MV-4-11 (cell line): ENCODE measurements at places on chromosomes 12 and 14.

DNA sequence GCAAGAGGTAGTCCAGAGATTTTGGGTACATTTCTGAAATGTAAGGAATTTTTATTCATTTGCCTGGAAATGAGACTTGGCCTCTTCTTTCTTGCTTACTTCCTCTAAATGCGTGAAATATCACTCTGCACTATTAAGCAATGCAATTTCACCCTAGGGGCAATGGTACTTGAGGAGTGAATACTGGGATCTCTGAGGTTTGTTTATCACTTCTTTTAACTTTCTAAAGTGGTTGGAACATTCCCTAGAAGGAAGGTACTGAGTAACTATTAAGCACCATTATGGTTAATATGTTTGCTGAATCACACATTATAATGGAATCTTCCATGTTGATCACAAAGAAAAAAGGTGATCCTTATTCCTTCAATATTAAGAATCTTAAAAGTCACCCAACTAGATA, 120.9 kb upstream of the CAND1 start:
- DNase-seq, result no peak

GRCh38 chr14:89227496-89227836, 189.6 kb downstream of the FOXN3 start:
- no peak for DNase-seq

- no peak for DNase-seq
Measured at GRCh38 chr12:39010406-39010805, 105.0 kb upstream of the CPNE8 start.

DNA sequence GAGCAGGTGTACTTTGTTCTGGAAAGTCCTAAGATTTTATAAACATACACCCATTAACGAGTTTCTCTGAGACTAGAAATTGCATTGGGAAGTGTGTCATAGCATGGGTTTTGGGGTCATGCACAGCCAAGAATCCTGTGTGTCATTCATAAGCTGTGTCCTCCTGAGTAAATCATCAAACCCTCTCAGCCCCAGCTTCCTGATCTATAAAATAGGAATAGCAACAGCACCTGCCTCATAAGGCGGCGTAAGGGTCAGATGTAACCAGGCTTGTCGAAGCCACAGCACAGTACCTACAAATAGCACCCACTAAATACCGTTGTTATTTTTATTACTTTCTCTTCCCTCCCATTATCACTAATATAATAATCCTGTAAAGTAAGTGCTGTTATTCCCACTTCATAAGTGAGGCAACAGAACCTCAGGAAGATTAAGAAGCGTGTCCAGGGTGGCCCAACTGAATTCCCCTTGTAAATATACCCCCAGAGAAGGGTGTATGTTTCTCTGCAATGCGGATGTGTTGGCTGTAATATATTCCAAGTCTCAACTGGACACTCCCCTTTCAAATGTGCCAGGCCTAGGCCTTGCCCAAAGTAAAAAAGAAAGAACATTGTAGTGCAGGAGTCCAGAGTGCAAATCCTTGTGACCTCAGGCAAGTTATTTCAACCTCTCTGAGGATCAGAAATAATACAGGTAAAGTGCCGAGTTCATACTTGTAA, 188.3 kb upstream of the BCL2L14 start:
- DNase-seq, result no peak

DNA sequence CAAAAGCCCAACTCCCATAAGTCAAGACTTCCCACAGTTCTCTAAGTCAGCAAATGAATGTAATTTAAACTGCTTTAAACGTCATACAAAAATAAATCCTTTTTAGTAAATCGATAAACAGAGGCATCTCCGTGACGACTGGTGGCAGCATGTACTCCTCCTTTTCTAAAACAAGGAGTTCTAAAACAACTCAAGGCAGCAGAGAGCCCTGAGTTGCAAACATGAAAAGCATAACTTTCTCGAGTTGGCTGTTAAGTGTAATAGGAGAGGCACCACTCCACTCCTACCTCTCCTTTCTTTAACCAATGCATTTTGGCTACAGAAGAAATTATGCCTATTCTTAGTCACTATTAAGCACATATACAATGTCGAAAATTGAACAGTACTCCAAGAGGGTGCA, 22.0 kb downstream of the LTBR start:
- DNase-seq, result no peak

- no peak for DNase-seq
Measured at GRCh38 chr12:88725592-88726143, 145.4 kb upstream of the KITLG start.

DNA sequence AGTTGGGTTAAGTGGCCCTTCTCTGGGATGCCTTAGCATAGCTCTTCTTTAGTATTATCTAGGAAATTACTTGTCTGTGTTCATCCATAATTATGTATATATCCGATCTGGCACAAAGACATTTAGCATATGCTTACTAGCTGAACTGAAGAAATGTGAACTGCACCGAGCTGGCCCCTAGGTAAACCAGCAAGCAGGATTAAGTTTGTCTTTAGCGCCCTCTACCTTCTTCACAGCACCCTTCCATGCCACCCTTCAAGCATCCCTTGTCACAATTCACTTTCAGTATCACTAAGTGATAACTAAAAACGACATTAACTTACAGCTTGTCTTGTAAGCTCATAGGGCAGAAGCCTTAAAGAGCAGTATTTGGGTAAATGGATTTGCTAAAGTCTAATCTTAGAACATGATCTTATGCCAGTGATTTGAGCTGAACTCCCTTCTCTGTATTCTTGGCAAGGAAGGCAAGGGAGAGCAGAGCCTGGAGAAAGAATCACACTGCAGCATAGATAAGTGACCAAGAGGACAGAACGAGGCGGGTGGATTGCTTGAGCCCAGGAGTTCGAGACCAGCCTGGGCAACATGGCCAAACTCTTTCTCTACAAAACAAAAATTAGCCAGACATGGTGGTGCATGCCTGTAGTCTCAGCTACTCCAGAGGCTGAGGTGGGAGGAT, 2.6 kb upstream of the HAL start:
- peak; percentile 83 for DNase-seq

GRCh38 chr12:65941388-65941787, 117.1 kb downstream of the HMGA2 start:
- DNase-seq, result no peak

DNA sequence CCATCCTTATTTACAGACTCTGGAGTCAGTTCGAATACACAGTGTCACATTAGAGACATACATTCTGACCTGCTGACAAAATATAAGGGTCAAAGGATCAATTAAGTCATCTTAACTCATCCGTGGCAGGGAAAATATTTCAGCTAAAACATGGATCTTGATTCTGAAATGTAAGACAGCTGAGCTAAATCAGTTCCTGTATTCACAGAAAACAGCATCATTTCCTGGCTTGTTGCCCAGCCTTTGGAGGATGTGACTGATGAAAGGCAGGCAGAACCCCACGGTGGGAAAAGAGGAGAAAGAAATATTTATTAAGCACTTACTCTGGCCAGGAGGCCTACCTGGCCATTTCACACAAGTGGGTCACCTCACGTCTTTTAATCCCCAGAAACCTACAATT, 101.9 kb downstream of the GAS2L3 start:
- DNase-seq, result peak; percentile 26

DNA sequence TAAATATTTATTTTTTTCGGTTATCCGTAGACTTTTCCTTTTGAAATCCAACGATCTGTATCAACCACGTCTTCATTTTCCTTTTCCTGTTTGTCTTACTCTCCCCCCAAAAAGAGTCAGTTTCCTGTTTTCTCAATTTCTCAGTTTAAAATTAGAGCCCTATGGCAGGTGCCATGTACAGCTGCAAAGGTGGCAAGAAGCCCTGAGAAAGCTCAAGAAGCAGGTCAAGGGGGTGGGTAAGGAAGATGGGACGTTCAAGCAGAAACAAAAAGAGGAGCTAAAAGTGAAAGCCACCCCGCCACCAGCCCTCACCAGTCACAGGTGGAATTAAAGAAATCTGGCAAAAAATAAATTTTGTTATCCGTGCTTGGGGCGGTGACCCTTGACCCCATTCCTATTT, 26.7 kb downstream of the SLC35E3 start:
- DNase-seq, result no peak

DNA sequence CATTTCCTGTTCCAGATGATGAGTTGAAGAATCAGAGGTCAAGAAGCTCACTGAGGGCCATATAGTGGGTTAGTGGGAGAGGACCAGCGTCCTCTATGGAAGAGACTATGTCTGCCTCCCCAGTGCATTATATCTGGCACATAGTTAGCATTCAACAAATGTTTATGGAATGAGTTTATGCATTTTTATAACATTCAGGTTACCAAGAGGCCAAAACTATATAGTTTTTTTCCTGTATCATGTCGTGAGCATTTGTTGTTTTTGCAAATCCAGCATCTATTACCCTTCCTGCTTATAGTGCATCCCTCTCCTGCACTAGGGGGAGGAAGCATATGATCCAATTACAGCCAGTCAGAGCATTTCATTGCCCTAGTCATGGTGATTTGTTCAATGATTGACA, 60.6 kb downstream of the SUDS3 start:
- DNase-seq, result no peak

DNA sequence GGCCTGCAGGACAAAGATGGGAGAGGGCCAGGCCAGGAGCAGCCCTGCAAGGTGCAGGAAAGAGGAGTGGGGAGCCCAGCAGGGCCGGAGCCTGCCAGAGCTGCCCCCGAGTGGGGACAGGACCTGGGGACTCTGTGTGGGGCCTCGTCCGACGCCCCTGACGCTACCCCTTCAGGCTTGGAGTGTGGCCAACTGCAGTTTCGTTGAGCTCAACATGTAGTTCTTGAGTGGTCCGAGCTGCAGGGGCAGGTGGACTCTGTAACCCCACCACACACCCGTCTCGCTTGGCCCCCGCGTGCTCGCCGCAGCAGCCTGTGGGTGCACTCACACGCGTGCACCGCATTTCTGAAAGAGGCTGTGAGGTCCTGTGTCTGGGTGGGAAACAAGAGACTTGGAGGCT, 2.0 kb downstream of the ASPG start:
- no peak for DNase-seq

DNA sequence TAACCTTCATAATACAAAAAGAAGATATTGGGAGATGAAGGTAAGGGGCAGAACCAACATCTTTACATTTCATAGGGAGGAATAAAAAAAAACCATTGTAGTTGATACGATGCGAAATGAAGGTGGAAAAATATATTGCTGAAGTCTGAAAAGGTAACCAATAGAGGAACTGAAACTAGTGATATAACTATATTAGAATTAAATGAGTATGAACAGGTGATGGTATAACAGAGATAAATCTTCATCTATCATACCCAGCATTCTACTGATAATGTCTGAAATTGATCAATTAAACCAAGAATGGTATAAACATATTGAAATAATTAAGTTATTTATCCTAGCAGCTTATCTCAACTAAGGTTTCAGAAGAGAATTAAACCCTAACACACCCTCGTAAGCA, 332.1 kb downstream of the NELL2 start:
- DNase-seq, result no peak

DNA sequence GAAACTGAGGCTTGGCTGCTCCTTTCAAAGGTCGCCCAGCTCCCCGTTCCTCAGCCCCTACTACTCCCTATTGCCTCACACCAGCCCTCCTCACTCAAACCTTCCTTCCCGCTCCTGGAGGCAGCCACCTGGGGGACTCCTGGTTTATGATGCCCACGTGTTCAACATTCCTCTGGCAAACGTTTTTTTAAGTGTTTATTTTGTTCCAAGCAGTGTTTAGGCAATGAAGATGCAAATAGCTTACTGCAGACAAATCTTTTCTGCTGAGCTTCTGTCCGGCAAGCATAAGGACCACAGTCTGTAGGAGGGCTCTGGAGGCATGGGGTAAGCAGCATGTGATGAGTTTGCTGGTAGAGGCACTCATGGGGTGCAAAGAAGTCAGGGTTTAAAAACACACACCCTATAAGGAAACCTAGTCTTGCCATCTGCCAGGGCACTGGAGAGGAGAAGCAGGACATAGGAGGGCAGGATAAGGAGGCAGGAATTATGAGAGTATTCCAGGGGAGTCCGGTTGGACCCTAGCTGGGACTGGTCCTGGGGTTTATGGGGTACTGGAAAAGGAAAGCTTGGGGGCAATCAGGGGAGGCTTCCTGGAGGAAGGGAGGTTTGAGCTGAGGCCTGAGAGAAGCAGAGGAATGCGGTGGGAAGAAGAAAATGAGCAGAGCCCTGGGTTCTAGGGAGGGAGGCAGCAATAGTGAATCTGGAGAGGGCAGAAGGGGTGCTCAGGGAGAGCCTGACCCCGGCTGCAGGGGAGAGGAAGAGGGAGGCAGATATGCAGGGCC, 123.3 kb downstream of the NCOR2 start:
- no peak for DNase-seq

GRCh38 chr12:75984577-75985182, 46.9 kb downstream of the PHLDA1 start:
- no peak for DNase-seq

GRCh38 chr14:30016002-30016401, 88.4 kb upstream of the PRKD1 start:
- DNase-seq, result no peak

GRCh38 chr12:88309546-88309945, 167.4 kb downstream of the TMTC3 start:
- DNase-seq, result no peak

DNA sequence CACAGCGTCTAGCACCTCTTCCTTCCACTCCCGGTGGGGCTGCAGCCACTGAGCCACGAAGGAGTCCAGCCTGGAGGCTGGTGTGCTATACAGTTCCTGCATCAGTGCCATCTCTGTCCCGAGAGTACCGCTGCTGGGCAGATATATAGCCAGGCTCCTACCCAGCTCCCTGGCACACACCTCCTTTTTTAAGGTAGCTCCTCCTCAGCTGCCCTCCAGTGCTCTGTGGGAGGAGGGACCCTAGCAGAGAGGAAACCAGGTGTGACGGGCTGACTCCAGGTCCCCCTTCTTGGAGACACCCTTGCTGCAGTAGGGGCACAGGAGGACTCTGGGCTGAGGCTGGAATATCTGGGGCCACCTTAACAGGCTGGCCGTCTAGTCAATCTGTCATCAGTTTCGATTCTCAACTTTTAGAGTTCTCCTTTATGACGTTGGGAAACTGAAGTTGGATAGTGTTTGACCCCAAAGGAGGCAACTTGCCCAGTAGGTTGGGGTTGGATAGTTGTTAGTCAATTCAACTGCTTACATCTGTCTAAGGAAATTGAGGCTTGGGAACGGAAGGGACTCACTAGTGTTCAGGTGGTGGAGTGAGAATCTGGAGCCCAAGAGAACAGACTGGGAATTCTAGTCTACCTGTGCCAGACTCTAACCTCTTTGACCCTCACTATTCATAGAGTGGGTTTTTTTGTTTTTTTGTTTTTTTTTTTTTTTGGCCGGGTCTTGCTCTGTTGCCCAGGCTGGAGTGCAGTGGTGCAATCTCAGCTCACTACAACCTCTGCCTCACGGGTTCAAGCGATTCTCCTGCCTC, at the start of gene OASL:
Gene OASL (minus strand): TSS at position 386 of the 808 bp plus-strand sequence. CDS start 275 bp downstream, at position 111.
- peak; percentile 87 for DNase-seq

DNA sequence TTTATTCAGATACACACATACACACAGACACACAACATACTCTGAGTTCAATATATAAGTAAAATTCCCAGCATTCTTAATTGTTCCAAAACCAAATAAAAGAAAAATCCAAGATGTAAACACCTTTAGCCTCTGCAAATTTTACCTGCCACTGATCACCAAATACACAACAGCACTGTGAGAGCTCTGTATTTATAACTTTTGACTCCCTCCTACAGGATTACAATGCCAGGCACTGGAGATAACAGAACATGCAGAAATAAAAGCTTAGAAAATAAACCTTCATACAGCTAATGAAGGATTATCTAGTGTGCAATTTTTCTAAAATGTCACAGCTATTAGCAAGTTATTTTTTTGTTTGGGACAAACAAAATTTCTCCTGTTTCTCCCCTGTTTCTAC, 85.0 kb downstream of the TAOK3 start:
- no peak for DNase-seq

- DNase-seq, result peak; percentile 39
Measured at GRCh38 chr12:131345521-131346436, 365.1 kb upstream of the SFSWAP start.

- DNase-seq, result peak; percentile 50
Measured at GRCh38 chr14:103871596-103872480, 24.5 kb upstream of the PPP1R13B start.

GRCh38 chr12:57535764-57536596, 11.0 kb downstream of the DCTN2 start:
- no peak for DNase-seq
